ENCODE measurements at places on chromosomes 1 and 21.

GRCh38 chr1:204036882-204037655, 35.8 kb upstream of the SOX13 start:
- DNase-seq, result no peak

- no peak for DNase-seq
Observed at GRCh38 chr1:18633422-18634155, 2.9 kb downstream of the PAX7 start.

DNA sequence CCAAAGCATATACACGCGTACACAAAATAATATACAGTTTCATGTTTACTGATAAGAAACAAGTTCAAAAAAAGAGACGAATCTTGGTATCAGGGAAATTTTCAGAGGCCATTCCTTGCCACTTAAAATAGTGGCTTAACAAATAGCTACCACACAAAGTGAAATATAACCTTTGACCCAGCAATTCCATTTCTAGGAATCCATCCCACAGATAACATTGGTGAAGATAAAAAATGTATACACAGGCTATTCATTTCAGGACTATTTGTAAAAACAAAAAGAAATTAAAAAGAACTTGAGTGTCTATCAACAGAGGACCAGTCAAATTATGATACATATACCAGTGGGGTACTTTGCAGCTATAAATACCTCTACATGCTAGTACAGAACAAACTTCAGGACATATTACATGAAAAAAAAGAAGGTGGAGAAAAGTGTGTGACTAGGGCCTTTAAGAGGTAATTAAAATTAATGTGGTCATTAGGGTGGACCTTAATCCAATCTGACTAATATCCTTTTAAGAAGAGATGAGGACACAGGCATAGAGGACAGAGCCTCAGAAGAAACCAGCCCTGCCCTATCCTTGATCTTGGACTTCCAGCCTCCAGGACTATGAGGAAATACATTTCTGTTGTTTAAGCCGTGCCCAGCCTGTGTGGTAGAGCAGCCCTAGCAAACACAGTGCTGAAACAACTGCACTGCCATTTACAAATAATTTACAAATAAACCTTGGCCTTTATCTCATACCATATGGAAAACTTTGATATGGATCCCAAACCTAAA, 7.8 kb downstream of the UBE2G2 start:
- DNase-seq, result no peak

- DNase-seq, result no peak
Observed at GRCh38 chr1:94081566-94082344, 39.2 kb downstream of the ABCA4 start.

DNA sequence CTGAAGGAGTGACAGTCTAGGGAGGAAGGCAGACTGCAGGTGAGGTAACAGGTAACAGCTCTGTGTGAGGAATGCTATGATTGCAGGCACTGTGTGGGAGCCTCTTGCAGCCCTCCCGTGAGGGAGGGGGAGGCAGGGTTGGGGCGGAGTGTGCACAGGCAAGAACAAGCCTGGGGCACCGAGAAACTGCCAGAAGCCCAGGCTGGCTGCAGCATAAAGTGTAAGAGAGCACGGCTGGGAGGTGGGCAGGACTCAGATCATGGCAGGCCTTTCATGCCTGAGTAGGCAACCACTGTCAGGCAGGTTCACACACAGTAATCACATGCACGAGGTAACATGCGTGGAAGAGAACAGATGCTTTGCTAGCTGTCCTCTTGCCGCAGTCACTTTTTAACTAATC, 11.3 kb upstream of the RHEX start:
- DNase-seq, result no peak

DNA sequence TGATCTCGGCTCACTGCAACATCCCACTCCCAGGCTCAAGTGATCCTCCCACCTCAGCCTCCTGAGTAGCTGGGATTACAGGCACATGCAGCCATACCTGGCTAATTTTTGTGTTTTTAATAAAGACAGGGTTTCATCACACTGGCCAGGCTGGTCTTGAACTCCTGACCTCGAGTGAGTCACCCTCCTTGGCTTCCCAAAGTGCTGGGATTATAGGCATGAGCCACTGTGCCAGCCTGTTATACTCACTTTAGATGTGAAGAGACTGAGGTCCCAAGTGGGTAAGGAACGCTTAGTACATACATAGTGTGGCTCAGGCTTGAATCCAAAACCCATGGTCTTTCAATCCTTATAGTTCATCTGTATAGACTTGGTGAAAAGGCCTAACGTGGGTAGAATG, 63.7 kb upstream of the EPS8L3 start:
- no peak for DNase-seq

- DNase-seq, result no peak
Observed at GRCh38 chr1:220680085-220680687, 10.0 kb upstream of the C1orf115 start.

- DNase-seq, result no peak
Observed at GRCh38 chr1:40363721-40364120, 9.8 kb upstream of the SMAP2 start.

GRCh38 chr21:35342440-35342839, 293.3 kb upstream of the RUNX1 start:
- no peak for DNase-seq

- no peak for DNase-seq
Observed at GRCh38 chr1:5098981-5099385, 444.6 kb downstream of the AJAP1 start.

DNA sequence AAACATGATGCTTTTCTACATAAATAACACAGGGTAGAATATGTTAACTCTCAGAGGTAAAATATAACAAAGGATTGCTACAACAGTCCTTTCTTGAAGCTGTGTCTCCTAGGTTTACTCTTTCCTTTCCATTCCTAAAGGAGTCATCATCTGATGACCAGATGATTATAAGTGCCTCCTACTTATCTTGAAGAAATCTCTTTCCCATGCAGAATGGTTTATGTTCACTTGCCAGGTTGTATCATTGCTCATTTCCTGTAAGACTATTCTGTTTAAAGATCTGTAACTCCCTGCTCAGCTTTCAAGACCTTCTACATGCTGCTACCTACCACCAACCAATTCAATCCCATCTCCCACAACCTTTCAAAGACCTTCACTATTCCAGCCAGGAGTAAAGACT, 51.5 kb upstream of the PTCH2 start:
- DNase-seq, result no peak

GRCh38 chr1:240516069-240516468, 95.9 kb downstream of the GREM2 start:
- DNase-seq, result no peak

GRCh38 chr21:31786164-31786920, 54.4 kb upstream of the SCAF4 start:
- DNase-seq, result no peak
